Right lung (tissue), 10 donors: ENCODE measurements at places on chromosomes 2 and 18. TPM values are rescaled to one million over a fixed set of nuclear protein-coding genes. Genes with fewer than 3 reads are reported as not detected.

WDR7 gene
- polyA plus RNA-seq: 12.1 TPM

DPP10 gene
- 3.5 TPM for polyA plus RNA-seq

CENPA gene
- polyA plus RNA-seq: 10.8 TPM

SKOR2 gene
- not detected for polyA plus RNA-seq

RGPD3 gene
- 0.09 TPM for polyA plus RNA-seq

ZAP70 gene
- polyA plus RNA-seq: 2.4 TPM

TNFAIP6 gene
- 2.4 TPM for polyA plus RNA-seq

INPP4A gene
- polyA plus RNA-seq: 12.6 TPM

DHRS9 gene
- polyA plus RNA-seq: 0.53 TPM

DNA sequence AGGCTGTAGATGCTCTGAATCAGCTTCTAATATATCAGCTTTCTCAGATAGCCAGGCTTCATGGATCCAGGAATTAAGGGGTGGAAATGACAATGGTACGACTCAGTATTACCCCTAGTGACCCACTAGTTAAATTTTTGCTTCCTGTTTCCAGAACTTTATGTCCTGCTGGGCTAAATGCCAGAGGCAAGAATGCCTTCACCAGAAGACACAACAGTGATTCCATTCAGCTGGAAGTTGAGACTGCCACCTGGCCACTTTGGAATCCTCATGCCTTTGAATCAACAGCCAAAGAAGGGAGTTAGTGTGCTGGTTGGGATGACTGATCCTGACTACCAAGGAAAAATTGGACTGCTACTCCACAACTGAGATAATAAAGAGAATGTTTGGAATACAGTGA is 239.1 kb downstream of the ASXL3 start:
- DNase-seq: no peak

DNA sequence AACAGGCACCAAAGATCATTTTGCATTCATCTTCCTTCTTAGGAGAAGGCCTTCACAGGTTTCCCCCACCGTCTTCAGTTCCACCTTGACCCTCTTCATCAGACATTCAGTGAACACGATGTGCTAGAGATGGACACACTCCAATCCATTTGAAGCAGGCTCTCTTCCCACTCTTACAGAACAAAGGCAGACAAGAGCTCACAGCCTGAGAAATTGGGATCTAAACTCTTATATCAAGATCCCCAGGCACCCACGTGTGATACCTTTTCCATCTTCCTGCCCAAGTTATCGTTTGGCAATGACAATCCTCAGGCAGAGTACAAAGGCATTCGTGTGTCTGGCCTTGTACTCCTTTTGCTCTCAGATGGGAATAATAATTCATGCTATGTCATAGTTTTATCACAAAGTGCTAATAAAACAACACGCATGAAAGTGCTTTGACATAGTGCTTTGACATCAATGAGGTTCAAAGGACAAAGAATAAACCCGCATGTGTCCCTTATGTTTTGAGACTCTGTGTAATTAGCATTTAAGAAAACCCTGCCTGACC is 369.3 kb upstream of the KLHL29 start:
- no peak for DNase-seq

DNA sequence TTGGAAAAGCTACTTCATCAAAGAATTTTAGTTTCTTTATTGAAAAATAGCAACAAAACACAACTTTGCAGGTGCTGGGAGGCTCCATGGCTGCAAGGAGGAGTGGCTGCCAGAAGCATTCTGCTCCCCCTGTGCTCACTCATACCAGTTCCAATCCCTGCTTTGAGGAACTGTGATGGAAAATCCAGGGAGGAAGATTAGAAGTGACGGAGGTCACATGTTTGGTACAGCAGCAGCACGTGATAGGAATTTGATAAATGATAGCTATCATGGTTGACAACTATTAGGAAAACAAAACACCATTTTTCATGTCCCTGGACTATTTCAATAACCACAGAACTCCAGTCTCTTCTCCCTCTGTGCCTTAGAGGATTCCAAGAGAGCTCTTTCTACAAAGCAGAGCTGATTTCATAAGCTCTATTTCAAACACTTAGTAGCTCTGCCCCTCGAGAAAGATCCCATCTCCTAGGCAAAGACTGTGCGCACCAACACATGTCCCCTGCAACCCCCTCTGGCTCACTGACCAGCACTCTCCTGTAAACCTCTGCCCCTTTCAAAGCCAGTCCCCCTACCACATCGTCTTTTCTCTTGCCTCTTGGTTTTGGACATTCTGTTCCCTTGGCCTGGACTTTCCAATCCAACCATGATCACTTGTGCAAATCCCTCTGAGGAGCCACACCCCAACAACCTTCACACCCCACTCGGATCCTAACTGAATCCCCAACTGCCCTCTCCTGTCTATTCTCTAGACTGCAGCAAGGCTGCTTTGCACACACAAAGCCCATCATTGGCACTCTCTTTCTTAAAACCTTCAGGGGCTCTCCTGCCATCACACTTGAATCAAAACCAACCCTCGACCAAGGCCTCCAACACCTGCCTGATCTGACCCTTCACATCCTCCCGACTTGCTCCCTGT is 352.4 kb upstream of the PKDCC start:
- no peak for DNase-seq

DNA sequence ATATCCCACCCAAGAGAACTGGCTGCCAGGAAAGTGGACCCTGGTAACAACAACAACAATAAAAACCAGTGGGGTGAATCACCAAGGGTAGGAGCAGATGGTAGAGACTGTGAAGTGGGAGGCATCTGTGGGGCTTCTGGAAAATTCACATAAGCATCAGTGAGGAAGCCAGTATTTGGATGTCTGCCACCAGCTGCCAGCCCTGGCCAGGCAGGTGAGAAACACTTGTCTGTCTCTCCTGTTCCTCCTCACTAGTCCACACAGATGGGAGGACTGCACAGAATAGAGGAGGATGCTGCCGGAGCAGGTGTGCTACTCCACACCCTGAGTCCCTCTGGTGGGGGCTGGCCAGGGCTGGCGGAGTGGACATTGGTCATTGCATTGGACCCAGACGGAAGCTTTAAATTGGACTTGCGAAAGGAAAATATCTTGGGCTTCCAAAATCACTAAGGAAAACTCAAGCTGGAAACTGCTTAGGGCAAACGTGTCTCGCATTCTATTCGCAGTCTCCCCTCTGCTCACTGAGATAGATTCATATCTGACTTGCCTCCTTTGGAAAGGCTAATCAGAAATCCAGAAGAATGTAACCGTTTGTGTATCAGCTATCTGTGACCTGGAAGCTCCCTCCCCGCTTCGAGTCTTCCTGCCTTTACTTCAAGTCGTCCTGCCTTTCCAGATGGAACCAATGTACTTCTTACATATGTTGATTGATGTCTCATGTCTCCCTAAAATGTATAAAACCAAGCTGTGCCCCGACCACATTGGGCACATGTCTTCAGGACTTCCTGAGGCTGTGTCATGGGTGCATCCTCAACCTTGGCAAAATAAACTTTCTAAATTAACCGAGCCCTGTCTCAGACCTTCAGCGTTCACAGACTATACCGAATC is 69.1 kb downstream of the NAB1 start:
- DNase-seq: no peak

GRCh38 chr2:19720306-19720705 is 181.5 kb downstream of the TTC32 start:
- DNase-seq: no peak

- DNase-seq: no peak
These were observed 253.5 kb downstream of the ACKR3 start for GRCh38 chr2:236823041-236823629.

DNA sequence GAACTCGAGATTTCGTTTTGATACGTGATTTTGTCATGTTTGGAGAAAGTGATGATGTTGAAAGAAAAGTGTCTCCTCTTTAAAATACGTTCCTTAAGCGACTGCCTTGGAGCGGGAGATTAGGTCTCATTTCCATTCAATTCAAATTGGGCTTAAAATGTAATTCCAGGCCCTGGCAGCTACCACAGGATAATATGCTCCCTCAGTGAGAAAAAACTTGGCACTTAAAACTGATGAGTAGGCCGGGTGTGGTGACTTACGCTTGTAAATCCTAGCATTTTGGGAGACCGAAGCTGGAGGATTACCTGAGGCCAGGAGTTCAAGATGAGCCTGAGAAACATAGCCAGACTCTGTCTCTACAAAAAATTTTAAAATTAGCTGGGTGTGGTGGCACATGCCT is 146.3 kb upstream of the L3MBTL4 start:
- no peak for DNase-seq

DNA sequence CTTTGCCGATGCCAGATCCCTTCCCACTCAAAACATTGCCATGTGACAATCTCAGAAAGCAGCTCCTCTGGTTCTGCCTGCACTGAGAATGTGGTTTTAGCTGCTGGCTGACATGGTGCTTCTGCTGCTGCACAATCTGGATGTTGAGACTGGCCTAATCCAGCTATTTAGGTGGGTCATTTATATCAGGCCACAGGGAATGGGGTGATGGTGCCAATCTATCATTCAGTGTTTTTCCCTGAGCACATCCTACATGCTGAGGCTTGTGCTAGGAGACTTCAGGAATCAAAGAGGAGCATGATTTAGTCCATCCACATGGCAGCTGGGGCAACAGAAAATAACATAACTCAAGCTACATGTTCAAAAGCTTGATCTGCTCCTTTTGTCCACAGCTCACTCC is 144.7 kb downstream of the CYRIA start:
- DNase-seq: no peak

DNA sequence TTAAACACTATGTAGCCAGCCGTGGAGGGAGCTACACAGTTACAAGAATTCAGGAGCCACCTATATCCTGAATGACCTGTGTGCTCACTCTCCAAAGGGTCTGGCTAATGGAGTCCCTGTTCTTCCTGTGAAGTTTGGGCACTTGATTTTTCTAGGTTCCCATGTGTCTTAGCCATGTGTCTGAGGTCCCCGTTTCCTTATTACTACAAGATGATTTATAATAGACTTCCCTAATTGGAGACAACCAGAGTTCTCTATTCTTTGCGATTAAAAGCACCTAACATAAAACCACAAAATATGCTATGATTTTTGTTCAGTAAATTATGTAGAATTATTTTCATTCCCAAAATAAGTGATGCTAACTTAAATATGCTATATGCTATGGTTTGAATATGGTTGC is 83.4 kb downstream of the PDK1 start:
- DNase-seq: no peak

DNA sequence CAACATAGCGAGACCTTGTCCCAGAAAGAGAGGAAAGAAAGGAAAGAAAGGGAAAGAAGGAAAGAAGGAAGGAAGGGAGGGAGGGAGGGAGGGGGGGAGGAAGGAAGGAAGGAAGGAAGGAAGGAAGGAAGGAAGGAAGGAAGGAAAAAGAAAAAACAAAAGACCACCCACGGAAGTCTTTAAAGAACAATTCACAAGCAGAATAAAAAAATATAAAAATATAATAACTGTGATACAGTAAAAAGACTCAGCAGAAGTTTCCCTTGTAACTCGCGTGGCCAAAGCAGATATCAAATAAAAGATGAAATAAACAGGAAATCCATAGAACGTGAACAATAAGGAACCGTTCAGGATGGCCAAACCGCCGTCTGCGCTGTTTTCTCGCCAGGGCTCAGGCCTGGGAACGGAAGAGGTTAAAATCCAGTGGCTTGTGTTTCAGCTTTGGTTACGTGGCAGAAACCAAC is 1.2 kb upstream of the SLC1A4 start:
- DNase-seq: no peak

DNA sequence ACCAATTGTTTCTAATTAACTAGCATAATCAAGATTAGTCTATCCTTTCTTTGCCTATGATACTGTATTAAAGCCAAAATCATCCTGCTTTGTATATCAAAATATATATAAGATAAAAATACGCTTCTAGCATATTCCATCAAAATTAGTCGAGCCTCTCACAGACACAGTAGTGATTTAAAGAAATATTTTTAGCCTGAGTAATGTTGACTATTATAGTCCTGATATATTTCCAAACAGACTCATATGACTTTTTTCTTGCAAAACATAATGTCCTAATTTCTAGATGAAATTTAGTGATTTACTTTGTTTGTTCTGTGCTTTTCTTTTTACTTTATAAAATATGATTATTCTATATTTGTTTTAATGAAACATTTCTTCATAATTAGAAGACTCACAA is 30.9 kb downstream of the FAP start:
- DNase-seq: no peak

DNA sequence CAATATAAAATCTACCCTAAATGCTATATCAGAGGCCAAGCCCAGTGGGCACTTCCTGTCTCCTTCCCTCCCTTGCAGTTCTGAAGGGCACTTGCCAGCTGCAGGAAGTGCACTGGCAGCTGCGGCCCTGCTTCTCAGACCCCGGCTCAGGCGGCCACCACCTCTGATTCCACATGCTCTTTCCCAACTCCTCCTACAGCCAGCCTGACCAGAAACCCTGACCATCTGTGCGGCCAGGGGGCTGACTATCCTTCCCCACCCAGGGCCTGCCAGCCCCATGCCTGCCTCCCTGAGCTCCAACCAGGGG is 88.6 kb downstream of the ZBTB7C start:
- no peak for DNase-seq

- DNase-seq: no peak
These were observed 964 bp upstream of the GALNT3 start for GRCh38 chr2:165795011-165795410.

DNA sequence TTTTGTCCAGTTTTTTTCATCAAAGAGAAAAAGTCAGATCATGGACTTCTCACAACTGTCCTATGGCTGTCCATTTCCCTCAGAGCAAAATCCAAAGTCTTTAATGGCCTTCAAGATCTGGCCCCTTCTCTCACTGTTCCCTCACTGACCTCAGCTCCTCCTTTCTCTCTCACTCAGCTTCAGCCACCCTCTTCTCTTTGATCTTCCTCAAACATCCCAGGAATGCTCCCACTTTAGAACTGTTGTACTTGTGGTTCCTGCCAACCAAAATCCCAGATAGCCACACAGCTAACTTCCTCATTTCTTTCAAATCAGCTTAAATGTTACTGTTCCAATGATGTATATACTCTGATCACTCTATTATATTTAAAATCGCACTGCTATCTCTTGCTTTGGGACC is 82.9 kb downstream of the NUP35 start:
- DNase-seq: no peak

GRCh38 chr2:100145893-100146656 is 3.7 kb upstream of the AFF3 start:
- DNase-seq: no peak

- DNase-seq: no peak
These were observed 28.3 kb downstream of the MYO7B start for GRCh38 chr2:127563458-127564428.

- no peak for DNase-seq
These were observed 48.0 kb downstream of the NAB1 start for GRCh38 chr2:190696792-190697398.

DNA sequence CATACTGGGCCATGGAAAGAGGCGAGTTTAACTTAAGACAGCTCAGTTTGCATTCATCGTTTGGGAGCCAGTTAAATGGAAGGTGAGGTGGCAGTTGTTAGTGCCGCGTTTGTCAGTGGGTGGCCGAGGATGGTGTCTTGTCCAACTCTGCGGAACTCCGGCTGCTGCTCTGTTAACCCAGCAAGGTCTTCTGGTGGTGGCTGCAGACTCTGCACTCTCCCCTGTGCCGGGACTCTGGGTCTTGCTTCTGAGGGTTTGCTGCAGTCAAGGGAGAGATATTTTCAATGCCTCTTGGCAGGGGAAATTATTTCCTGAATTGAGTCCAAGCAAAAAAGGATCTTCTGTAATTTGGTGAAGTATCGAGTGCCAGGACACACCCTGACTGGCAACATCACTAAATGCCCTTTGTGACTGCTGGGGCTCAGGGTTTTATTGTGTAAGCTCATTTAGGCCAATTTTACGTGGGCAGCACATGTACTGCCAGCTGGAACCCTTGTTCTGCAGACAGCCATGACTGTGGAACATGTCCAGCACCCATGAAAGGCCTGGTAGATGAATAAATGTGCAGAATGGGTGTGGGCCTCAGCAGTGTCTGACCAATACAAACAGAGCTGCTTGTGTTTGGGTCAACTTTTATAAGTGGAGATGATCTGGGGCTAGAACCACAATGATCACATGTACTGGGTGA is 58.1 kb downstream of the IL1R2 start:
- DNase-seq: no peak
